ENCODE measurements at places on chromosomes 3 and 15.

GRCh38 chr3:10395196-10395595, 74.3 kb upstream of the SEC13 start:
- no peak for DNase-seq

DNA sequence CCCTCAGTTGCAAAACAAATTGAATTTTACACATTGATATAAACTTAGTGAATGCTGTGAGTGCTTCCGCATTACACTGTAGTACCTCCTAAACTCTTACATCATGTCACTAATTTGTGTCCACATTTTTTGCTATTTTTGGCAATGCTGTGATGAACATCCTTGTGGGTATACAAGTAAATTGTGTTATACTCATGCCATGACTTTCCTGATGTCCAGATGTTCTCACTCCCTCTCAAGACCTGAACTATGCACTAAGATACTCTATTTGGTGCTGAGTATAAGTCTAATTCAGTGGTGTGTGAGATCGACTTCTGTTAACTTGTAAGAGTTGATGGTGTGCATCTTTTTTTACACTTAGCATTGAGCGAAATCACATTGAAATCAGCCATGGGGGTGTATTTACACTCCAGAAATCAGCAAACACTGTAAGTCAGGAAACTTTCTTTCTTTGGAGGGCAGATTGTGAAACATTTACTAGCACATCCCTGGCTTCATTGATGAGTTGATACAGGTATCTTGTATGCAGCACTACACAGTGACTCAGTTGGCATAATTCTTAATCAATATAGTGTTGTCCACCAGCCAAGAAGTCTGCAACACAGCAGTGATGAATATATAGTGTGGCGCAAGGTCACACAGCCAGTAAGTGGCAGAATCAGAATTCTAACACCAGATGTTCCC, 228.1 kb upstream of the RORA start:
- DNase-seq, result no peak

- DNase-seq, result peak; percentile 31
Measured at GRCh38 chr15:91302588-91303439, 202.8 kb downstream of the SV2B start.

DNA sequence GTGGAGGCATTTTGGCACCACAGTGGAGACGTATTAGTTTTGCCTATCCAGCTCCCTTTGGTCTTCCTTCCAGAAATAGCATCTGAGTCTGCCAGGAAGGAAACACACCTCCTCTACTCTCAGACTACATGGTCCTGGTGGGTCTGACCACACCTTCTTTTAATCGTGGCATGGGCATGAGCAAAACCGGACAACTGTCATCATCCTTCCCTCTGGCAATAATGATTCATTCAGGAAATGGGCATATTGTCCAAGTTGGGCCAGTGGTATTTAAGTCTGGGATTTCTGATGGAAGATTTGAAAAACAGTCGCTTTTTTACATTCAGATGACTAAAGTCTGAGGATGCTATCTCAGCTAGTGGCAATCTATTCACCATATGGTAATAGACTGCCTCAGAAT, 601.0 kb upstream of the ADAMTS9 start:
- no peak for DNase-seq

GRCh38 chr3:81549831-81550230, 211.6 kb downstream of the GBE1 start:
- DNase-seq, result no peak

DNA sequence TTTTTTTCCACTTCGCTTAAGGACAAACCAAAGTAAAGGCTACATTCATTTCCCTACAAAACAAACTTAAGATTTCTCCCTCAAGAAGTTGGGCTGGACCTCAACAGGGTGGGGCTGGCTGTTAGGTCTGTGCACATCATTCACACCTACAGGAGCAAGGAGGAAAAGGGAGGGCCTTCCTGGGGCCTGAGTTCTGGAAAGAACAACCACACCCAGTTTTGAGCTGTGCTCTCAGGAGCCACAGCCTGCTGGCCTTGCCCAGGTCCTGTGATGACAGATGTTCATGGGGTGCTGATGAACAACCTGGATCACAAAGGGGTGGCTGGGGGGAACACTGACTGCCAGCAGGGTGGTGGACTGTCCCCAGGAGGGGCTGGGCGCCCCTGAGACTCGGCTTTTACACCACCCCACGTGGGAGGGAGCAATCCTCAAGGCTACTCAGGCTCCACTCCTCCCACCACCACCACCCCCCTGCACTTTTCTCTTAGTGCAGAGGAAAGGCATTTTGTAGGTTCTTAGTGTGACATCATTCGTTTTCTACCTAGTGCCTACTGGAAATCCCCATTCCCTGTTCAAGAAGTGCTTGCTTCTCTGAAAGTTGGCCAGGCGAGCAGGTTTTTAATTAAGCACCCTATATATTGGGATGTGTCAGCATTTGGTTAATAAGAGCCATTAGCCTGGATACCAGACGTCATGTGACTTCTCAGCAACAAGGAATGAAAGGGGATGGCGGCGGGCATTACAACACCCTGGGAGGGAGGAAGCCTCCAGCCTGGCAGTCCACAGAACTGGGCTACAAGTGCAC, 35.7 kb downstream of the CCNB2 start:
- DNase-seq, result no peak

GRCh38 chr3:182889948-182890629, 90.2 kb downstream of the DCUN1D1 start:
- DNase-seq, result no peak

DNA sequence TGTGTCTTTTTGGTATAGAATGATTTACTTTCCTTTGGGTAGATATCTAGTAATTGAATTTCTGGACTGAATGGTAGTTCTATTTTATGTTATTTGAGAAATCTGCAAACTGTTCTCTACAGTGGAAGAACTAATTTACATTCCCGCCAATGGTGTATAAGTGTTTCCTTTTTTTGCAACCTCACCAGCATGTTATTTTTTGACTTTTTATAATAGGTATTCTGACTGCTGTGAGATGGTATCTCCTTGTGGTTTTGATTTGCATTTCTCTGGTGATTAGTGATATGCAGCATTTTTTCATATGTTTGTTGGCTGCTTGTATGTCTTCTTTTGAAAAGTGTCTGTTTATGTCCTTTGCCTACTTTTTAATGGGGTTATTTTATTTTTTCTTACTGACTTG, 607.2 kb downstream of the OTOL1 start:
- no peak for DNase-seq

- no peak for DNase-seq
Measured at GRCh38 chr3:30779686-30780287, 114.7 kb downstream of the GADL1 start.

GRCh38 chr15:65285291-65286068, 1.2 kb downstream of the PARP16 start:
- DNase-seq, result no peak

GRCh38 chr15:31163769-31164572, 62.4 kb upstream of the TRPM1 start:
- DNase-seq, result no peak

DNA sequence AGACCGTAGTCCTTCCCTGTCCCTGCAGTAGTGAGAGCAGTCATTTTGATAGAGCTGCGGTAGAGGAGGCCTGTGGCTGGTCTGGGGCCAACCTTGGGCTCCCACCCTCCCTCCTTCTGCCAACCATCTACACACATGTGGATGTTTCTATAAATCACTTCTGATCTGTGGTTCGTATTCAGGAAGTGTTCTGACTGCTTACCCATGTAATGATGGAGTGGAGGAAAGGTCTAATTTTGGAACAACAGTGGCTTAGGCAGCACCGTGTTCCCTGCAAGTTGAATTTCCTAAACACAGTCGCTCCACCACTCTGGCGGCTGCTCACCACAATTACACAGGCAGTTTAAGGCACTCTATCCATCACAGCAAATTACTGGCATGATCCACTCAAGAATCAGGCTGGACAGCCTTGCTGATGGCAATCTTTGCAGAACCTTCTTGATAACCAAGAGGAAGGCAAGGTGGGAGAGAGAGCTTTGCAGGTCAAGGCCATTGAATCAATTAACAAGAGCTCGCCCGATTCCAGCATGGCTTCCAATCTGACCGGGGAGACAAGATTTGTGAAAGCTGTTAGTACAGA, 104.7 kb upstream of the VEPH1 start:
- no peak for DNase-seq

GRCh38 chr3:100525753-100526612, 33.6 kb downstream of the TMEM45A start:
- no peak for DNase-seq

- DNase-seq, result no peak
Measured at GRCh38 chr3:177968891-177969290, 567.3 kb upstream of the KCNMB2 start.

DNA sequence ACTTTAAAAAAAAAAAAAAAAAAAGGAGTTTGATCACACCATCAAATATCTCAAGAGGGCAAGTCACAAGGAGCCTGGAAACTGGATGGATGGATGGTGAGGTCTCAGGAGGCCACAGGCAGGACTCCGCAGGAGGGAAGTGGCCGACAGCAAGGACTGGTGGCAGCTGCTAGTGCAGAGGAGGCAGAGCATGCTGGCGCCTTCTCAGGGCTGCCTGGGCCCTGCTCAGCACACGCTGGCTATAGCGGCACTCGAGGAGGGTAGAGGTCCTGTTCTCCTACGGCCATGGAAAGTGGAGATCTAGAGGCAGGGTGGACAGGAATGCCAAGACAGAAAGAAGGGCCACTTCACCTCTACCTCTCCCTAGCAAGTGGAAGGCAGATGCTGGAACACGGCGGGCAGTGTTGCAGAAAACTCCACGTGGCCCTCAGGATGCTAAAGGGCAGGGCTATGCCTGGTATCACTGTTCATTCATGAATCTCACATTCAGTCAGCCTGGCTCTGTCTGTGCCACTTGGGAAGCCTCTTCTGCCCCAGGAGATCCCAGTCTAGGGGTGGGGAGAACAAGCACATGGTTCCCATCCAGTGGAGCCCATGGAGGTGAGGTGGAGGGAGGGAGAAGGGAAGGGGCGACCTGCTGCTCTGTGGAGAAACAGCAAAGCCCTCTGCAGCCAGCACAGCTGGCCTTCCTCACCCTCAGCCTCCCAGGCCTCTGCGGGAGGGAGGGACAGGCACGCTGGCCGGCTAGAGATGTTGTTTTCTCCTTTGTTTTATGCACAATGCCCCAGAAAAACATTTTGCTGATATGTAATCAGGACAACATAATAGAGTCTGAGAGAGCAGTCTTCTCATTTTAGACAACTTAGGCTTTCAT, 71.0 kb downstream of the OXNAD1 start:
- DNase-seq, result no peak

- no peak for DNase-seq
Measured at GRCh38 chr15:66131831-66132230, 121.7 kb downstream of the MEGF11 start.

GRCh38 chr3:184085389-184085852, 11.4 kb upstream of the HTR3E start:
- DNase-seq, result no peak

DNA sequence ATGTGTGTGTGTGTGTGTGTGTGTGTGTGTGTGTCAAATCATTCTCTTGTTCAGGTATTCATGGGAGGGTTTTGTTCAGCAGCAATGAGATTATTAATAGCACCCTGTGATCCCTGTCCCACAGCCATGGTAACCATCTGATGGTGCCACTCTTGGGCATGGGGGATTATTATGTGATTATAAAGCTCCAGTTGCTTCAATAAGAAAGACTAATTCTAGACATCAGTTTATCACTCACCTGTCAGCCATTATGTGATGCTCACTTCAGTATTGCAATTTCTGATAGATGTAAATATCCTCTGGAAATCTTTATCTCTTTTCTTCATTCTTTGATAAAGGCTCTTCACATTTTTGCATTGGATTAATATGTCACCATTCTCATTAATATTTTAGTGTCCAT, 145.9 kb upstream of the POU1F1 start:
- no peak for DNase-seq

All from CMK (cell line).